ENCODE measurements at places on chromosomes 2 and 18.

- no peak for DNase-seq
Observed at GRCh38 chr2:208479342-208479741, 72.8 kb downstream of the PTH2R start.

- no peak for DNase-seq
Observed at GRCh38 chr18:44186001-44186400, 494.7 kb upstream of the SETBP1 start.

GRCh38 chr2:46666754-46667153, 187.4 kb downstream of the TMEM247 start:
- no peak for DNase-seq

DNA sequence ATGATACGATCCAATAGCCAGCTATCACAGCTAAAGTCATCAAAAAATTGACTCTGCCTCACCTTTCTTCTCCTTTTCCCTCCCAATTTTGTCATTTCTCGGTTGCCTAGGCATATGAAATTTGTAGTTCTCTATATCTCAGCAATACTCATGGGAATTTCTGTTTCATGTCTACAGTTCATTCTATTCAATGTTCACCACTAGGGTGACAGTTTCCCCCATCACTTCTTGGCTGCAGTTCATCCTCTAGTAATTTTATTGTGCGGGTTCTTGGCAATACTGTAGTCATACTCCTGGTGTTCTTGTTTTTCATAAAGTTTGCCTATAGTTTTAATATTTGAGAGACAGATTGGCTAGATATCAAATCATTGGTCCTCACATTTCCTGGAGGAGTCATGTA, 872.2 kb upstream of the ID2 start:
- no peak for DNase-seq

DNA sequence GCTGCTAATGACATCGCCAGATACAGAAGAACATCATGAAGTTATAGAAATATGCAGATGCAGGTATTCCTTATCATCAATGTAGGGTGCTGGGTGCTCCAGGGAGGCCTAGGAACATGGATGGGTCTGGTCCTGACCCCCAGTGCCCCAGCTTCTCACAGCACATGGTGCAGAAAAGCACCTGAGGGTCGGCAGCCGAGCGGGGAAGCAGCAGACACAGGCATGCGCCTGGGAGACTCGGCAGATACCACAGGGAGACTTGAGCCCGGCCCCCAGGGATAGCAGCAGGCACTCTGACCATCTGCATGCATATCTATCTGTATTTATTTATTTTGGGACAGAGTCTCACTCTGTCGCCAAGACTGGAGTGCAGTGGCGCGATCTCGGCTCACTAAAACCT, 43.2 kb downstream of the TMEM18 start:
- DNase-seq = no peak

GRCh38 chr2:32925283-32925815, 21.4 kb upstream of the LTBP1 start:
- no peak for DNase-seq

DNA sequence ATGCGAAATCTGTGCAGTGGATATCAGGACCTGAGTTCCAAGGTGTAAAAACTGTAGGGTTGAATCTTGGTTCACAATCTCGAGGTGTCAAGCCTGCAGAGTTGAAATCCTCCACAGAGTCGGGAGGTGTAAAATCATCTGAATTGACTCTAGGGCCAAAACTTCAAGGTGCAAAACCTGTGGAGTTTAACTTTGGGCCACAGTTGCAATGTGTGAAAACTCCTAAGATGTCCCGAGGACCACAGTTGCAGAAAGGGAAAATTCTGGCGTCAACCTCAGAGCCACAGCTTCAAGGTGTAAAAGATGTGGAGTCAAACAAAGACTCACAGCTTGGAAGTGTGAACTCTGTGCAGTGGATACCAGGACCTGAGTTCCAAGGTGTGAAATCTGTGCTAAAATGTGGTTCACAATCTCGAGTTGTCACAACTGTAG, 9.8 kb upstream of the ZNF512 start:
- no peak for DNase-seq

DNA sequence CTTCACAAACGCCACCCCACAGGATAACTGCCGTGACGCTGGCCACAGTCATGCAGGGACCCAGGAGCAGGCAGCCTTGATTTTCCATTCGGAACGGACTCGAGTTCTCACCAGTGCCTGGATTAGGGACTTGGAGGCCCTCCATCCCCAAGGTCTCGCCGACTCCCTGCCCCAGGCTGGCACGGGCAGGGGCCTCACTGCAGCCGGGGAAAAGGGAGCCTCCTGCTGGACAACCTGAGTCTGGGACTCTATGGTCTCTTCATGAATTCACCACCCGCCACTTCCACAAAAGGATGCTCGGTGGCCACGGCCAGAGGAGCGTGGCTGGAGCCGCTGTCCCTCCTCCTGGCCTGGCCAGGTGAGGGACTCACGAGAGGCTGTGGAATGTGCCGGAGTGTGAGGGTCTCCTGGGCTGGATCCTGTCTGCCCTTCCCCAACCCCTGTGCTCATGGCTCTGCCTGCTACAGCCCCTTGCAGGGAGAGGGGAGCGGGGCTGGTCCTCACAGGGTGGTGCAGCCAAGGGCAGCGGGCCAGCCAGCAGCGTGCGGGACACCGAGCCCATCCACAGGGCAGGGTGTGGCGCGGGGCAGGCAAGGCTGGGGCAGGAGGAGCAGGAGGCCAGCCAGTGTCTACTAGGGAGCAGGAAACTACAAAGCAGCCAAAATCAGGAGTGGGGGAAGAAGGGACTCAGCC, 42.3 kb downstream of the AQP12A start:
- DNase-seq = no peak

DNA sequence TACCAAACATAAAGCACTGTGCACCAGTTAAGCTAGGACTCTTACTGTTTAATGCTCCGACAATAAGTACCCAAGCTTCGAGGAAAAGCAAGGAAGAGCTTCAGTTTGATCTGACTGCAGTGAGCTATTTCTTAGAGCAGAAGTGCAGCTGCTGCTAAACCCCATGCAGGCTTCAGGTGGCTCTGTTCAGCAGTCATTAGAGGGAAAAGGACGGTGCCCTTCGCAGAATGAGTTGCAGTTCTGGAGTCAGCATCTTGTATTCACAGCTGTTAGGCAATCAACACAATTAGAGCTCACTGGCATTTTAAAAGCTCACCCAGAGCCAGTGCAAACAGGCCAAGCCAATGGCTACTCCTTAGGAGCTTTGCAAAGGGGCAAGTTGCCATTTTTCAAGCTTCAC, 1.5 kb upstream of the CERKL start:
- DNase-seq = no peak

DNA sequence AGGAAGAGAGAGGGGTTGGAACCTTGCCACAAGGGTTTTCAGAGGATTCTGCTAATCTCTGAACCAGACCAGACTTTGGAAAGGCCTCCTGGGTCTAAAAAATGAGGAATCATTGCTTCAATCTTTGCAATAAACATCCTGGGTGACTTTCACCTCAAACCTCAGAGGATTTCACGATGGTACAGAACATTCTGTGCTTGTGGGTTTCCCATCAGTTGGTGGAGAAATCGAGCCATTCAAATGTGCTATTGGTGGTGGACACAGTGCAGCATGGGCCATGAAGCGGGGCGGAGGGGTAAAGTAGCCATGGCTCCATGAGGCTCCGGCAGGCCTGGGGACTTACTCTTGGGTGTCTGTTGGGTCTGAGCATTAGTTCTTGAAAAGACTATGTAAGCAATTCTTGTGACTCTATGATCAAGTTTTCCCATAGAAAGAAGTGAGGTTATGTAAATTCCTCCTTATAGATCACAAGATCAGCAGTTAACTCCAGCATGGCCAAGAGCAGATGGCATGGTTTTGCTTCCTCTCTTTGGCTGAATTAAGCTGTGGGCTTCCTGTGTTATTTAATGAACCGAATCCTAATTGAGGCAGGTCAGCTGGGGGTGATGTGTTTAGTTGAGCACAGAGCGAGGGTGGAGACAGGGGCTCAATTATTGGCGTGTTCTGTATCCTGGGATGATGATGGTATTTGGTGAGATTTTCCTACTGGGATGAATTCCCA, 1.9 kb upstream of the IL1R2 start:
- DNase-seq = no peak

DNA sequence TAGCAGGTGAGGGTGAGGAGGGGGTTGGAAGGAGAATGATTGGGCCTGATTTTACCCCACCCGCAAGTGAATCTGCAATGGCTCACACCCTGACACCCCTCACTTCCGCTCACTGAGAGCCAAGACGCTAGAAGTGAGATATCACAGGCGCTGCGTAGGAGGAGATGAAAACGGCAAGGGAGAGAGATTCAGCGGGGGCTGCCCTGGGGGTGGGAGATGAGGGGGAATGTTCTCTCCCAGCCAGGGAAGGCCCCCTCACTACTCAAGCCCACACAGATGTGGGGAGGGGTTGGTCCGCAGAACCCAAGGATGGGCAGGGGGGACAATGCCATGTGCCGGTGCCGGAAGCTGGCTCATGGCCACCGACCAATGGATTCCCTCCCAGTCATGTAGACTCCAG, 32.9 kb downstream of the LOXHD1 start:
- DNase-seq = no peak

DNA sequence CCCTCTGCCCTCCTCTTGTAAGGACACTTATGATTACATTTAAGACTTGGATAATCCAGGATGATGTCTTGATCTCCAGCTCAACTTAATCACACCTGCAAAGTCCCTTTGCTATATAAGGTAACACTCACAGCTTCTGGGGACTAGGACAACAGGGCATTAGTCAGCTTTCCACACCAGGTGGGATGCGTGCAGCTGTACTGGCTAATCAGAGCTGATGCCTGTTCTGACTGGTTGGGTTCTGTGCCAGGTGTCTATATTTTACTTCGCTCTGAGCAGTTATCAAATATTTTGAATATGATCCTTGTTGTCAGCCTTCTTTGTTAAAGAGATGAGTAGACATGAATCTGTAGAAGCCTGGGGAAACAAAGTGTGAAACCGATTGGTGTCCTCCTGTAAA, 115.5 kb upstream of the ATP8B1 start:
- no peak for DNase-seq

DNA sequence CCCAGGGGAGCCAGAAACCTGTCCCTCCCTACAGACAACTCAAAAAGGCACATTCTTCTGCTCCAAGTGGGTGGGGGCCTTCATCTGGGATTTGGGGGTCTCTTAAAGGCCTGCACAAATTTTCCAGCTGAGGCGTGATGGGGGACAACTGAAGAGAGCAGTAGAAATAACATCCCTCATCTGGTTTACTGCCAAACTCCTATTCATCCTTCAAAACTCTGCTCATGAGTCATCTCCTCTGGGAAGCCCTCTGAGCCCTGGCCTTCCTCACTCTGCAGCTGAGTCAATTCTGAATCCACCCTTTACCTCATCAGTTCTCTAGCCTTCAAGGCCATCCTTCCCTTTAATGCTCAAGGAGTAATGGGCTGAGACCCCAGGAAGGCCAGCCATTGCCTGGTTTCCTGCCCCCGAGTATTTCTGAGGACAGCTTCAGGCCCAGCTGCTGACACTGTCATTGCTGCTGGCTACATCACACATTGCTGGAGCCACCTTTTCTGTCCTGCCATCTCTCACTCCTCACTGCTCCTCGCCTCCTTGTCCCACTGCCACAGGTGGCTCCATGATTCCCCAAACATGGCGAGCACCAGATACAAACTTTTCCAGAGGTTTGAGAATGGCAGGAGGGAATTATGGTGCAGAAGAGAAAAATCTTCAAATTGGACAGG, 32.2 kb upstream of the GLI2 start:
- DNase-seq = no peak

DNA sequence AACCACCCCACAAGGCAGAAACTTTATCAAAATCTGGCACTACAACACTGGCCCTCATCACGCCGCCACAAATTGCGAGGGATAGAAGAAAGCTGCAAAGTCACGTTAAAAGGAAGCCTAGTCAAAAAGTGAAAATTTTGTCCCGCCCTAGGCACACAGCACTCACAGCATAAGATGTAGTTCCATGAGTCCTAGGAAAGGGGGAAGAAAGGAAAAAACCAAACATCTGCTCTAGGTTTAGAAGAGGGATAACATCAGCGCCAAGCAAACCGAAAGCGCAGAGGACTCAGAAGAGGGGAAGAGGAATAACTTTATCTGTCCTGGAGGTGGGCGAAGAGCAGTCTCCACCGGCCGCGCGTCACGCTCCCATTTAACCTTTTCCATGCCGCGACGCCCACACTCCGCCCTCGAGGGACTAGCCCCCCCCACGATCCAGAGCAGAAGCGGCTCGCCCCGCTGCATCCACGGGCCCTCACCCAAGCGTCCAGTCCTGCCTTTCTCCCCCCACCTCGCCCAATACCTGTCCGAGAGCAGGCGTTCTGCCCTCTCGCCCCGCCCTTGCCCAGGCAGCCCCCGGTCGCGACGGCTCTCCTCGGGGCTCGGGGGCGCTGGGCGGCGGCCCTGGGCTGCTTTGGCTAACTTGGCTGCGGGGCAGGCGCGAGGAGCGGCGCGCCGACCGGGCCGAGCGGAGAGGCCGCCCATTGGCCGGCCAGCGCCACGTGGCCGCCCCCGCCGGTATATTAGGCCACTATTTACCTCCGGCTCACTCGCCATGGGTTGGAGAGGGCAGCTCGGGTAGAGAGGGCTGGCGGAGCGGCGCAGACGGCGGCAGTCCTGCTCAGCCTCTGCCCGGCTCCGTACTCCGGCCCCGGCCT, at the start of gene HOXD1:
TSS of gene HOXD1 (plus strand) at position 770 of the 875 bp plus-strand sequence. CDS start 134 bp downstream, outside the sequence.
- peak; percentile 64 for DNase-seq

DNA sequence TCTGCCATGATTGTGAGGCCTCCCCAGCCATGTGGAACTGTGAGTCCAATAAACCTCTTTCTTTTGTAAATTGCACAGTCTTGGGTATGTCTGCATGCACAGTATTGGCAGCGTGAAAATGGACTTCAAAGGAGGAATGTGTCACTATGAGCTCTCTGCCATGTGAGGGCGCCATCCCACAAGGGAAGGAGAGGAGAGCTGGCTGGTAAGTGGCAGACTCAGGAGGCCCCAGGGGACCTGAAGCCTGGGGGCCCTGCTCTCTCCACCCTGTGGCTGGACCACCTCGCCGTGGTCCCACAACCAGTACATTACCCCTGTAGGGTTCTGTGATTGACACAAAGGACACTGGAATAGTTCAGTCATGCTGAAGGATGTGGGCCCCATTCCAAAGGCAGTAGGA, 122.1 kb downstream of the RPIA start:
- no peak for DNase-seq

- DNase-seq = no peak
Observed at GRCh38 chr18:12432196-12432595, 24.5 kb downstream of the PRELID3A start.

DNA sequence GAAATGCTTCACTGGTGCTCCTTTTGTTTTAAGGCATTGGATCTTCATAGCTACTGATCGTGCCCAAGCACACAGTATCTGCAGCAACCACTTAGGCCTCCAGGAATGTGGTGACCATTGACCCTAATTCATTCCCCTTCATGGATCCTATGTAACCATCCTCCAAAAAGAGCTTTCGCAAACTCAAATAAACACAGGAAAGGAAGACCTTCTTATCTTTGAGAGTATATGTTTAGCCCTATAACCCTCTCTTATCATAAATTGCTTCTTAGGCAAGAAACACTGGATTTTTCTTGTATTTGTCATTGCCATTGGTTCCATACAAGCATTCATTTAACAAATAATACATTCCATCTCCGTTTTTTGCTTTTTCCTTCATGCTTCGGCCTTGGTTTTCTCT, 4.1 kb upstream of the TTR start:
- no peak for DNase-seq
